ENCODE measurements at places on chromosomes 11 and 22. TPM values are rescaled to one million over a fixed set of nuclear protein-coding genes. Genes with fewer than 3 reads are reported as not detected.

Gene ATG13
- 114 TPM for total RNA-seq

Gene PANX2
- 0.23 TPM for total RNA-seq

Gene CHRNA10
- 4.9 TPM for total RNA-seq

Gene DEUP1
- not detected for total RNA-seq

Gene GTSE1
- 53.8 TPM for total RNA-seq

Gene ANO3
- not detected for total RNA-seq

Gene TTC36
- 0.34 TPM for total RNA-seq

Gene ZNF202
- total RNA-seq: 27.0 TPM
